Activated naive CD4-positive, alpha-beta T cell (primary cell): ENCODE measurements at places on chromosomes 7 and 10.

DNA sequence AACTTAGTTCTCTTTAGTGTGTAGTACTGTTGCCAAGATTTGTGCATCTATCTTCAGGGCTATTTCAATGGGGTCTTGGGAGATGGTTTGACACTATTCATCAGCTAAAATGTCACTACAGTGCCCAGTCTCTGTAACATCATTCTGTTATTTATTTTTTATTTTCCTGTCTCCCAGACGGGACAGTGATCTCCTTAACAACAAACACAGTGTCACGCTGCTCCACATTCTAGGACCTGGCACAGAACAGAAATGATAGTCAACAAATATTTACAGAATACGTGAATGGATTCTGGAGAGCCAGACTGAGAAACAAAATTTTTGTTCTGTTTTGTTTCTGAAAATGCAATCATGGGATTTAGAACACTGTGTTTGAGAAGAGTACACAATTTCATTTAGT lies 937.7 kb upstream of the LRRN3 start:
- DNase-seq, result no peak

DNA sequence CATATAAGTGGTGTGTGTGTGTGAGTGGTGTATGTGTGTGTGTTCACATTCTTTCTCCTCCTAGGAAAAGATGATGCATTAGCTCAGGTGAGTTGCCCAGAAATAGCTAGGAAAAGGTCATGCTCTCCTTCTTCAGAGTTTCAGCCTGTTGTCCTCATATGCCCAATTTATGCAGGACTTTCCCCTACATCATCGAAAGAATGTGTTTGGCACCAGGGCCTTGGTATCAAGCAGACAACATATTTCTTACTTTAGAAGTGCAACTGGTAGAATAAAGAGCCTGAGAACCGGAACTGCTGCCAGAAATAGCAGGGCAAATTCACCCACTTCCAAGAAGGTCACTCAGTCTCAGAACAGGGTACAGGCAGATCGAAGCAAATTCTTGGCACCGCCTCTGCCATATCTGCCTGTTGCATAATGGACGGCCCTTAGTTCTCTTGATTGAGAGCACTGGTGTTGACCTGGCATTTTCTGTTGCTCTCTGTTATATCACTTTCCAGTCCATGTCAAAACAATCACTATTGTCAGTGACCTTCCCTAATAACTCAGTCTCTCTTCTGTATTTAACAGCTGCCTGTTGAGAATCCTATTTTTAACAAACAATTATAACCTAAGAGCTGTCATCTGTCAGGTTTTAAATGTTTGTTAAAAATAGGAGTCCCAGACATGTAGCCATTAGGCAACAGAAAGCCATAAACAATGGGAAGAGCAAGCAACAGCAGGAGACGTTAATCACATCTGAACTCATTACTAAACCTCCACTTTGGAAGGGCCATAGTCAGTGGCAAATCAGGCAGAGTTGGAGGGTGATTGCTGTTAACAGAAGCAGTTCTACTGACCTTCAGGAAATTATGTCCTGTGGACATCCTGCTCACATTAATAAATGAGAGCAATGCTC lies 20.7 kb downstream of the ADRB1 start:
- no peak for DNase-seq

GRCh38 chr7:23100697-23101096 lies 4.9 kb upstream of the KLHL7 start:
- DNase-seq, result no peak

DNA sequence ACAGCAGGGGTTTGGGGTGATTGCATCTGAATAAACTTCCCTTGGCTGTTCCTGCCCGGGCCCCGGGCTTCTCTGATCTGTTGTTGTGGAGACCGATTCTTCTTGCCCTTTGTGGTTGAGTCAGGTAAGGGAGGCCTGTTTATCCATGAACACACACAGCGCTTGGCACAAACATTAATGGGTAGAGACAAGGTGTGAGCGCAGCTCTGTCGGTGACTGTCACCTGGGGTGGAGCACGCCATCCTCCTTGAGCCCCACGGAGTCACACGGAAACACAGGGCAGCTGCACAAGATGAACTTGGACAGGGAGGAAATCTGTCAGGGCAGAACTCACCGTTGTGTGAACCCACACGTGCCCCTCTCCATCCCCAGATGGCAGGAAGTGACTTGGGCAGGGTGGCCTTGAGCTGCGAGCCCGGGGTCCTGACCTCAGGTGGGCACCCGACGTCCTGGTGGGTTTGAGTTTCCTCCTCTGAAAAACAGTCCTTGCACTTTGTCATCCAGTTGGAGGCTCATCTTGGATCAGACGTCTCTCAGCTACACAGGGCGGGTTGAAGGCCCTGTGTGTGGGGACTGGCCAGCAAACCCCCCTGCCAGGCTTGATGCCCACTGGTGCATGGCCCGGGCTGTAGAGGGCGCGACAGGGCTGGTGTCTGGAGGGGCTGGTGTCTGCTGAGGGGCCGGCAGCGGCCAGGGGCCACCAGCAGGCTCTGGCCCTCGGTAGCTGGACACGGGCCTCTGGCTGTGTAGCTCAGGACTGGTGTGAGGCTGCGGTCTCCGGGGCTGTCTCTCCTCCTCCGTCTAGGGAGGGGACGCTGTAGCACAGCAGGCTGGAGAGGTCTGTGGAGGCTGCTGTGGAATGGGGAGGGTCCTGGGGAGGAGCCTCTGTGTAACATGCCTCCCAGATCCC lies 24.2 kb upstream of the SHH start:
- DNase-seq, result no peak

DNA sequence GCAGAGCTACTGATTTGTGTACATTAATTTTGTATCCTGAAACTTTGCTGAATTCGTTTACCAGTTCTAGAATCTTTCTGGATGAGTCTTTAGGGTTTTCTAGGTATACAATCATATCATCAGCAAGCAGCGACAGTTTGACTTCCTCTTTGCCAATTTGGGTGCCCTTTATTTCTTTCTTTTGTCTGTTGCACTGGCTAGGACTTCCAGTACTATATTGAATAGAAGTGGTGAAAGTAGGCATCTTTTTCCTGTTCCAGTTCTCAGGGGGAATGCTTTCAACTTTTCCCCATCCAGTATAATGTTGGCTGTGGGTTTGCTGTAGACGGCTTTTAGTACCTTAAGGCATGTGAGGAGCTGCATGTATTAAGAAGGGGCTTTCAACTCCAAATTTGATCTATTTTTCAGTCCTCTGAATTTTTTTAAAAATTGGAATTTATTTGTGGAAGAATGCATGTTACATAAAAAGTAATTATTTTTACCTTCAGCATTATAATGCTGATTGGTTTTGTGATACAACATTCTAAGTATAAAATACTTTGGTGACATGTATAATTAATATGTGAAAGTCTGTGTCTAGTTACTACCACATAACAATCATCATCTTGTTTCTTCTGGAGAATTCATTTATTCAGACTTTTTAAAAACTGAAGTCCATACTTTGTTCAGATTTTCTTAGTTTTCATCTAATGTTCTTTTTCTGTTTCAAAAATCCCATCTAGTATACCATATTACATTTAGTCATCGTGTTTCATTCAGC lies 49.6 kb downstream of the CPED1 start:
- no peak for DNase-seq

GRCh38 chr7:70694434-70694970 lies 437.4 kb upstream of the GALNT17 start:
- no peak for DNase-seq

DNA sequence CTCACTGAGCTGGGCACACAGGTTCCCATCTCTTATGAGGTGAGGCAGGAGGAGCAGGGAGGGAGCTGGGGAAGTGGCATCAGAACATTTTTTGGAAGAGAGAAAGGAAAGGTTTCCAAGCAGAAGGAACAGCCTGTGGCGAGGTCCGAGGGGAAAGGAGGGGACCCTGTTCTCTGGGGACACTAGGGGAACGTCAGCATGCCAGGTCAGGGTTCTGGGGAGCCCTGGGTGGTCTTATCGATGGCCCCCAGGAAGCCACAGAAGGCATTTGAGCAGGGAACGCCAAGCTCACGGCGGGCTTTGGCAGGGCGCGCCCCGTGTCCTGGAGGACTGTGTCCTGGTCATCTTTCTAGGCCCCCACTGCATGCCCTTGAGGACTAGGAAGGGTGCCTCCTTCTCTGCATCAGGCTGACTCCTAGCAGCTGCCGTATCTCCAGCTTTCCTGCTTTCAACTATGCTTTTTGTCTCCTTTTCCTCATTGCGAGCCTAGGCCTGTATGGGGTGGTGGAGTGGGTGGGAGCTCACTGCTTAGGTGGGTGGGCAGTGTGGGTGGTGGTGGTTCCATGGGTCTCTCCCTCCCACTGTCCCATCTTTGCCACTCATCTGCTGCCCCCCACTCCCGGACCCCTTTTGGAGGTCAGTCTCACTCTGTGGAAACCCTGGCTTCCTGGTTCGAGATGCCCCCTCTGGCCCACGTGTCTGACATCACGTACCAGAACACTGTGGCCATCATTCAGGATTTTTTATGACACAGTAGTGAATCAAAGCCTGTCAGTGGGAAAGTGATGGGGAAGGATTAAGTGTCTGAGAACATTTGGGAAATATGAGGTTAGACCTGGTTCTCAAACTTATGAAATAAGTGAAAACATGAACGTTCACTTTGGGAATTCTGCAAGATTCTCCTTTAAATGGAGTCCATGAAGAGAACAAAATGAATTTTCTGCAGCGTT lies 89.1 kb downstream of the CUX1 start:
- DNase-seq, result no peak

DNA sequence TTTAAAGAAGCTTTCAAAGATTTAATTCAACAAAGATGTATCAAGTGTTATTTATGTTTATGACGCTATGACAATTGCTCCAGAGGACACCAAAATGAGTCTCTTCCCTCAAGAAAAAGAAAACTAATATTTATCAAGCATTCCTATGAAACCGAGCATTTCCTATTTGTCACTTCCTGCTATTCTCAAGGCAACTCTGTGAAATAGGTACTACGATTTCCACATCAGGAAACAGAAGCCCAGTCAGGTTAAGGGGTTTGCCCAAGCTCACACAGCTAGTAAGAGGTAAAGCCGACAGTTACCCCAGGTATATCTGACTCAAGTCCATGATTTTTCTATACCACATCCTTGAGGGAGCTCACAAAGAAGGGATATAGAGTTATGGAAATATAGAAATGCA lies 85.9 kb downstream of the TRIL start:
- DNase-seq, result no peak

- no peak for DNase-seq
These were observed 223.3 kb downstream of the MLLT10 start for GRCh38 chr10:21757185-21757901.

- DNase-seq, result no peak
These were observed 789 bp downstream of the TCF7L2 start for GRCh38 chr10:112950714-112951358.

DNA sequence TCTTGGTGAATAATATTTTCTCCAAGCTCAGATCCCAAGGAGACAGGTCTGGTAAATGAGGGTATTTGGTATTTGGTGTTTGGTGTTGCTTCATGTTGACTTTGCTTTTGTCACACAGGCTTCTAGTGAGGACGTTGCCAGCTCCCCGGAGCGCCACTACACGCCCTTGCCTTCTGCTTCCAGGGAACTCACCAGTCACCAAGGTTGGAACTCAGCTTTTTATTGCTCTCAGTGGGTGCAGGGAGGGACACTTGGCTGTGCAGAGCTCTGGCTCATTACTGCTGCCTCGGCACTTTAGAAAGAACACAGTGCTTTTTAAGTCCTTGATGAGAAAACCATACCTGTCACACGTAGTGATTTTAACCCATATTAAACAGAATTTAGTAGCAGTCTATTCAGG lies 892.9 kb downstream of the LRMDA start:
- DNase-seq, result no peak

DNA sequence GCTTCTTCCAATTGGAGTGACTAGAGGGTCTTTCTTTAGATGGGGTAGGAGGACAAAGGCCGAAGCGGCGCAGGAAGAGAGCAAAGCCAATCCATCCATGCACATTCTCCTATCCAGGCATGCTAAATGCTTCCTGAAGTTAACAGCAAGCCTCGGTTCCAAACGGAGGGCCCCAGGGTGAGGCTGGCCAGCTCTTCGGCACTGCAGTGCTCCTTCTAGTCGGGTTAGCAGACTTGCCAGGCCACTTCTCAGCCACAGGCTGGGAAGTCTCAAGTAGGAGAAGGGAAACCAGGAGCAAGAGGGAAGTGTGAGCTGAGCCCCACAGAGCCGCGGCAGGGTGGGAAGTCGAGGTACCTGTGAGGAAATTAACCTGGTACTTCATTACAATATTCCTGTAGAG lies 253.8 kb upstream of the INHBA start:
- DNase-seq, result no peak

- no peak for DNase-seq
These were observed 18.9 kb downstream of the OTUD1 start for GRCh38 chr10:23457632-23458417.

- no peak for DNase-seq
These were observed 98.8 kb upstream of the BMPER start for GRCh38 chr7:33806298-33807154.

GRCh38 chr10:103555712-103556111 lies 62.2 kb downstream of the NEURL1 start:
- DNase-seq, result no peak
